NCI-H1105 treated with DMSO at 0.1 percent for 48 hours (cell line): ENCODE measurements at places on chromosomes 5 and 9.

DNA sequence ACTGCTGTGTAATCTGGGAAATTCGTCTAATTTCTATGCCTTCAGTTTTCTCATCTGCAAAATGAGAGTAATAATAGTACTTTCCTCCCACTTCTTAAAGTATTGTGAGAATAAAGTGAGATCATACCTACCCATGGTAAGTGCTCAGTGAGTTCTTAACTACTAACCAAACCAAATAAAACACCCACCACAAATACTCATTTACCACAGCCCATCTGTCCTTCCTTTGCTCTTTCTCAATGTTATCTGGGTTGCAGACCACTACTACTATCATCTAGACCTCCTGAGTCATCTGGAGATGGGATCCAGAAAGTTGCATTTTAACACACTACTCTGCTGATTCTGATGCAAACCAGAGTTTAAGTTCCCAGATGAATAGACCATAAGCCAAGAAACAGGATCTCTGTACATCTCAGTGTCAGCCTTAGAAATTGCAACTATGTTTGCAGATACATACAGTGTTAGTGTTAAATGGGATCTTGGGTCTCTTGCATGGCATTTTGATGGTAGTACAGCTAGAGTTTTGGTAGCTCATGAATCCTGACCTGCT, 105.4 kb upstream of the ATP10B start:
- no peak for DNase-seq

- no peak for DNase-seq
These were observed 27.3 kb upstream of the ADAMTS6 start for GRCh38 chr5:65508978-65509377.

- DNase-seq = no peak
These were observed 16.3 kb downstream of the NMRK1 start for GRCh38 chr9:75071530-75072122.

- DNase-seq = peak; percentile 30
These were observed 379.5 kb downstream of the CDH18 start for GRCh38 chr5:19608444-19609002.

DNA sequence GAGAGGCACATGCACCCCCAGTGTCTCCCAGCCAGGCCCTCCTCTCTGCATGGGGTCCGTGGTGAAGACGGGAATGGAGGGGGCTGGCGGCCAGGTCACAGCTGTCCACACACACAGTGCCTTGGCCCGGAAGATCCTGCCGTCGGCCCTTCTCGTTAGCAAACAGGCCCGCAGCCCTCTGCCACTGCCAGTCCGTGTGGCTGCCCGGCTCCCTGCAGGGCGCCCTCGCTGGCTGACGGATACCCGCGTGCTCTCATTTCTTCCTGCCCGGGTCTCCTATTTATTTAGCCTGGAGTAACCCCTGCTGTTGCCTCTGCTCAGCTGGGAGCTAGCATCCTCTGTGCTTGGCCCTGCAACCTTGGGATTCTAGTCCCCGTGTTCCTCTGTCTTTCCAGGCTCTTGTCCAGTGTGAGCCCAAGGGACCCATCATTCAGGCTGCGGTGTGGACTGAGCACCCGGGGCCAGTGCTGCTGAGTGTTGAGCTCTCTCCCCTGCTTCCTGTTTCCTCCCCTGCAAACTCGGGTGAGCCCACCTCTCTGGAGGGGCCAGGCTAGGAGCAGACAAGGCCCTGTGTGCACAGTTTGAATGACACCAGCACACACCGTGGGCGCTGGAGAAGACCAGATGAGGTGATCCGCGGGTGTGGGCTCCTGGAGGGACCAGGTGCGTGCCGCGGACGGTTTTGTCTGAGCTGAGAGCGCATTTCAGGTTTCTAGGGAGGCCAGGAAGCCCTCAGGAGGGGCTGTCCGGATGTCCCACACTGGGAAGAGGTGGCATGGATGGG, 14.6 kb upstream of the RNU6ATAC start:
- DNase-seq = no peak

DNA sequence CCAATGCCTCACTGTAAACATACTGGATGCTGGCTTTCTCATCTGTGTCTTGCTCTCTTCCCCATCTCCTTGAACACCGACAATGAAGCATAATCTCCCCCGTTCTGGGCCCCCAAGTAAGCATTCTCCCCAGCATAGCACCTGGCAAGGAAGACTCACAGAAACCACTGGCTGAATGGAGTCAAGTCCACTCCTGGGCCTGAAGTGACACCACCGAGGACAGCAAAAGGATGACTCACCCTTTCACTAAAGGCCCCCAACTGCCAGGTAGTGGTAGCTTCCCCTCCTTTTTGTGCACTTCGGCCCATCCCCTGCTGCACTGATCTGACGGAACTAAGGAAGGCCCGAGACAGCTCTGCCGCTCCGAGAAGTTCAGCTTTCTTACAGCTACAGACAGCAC, 9.4 kb downstream of the VDAC1 start:
- DNase-seq = no peak

DNA sequence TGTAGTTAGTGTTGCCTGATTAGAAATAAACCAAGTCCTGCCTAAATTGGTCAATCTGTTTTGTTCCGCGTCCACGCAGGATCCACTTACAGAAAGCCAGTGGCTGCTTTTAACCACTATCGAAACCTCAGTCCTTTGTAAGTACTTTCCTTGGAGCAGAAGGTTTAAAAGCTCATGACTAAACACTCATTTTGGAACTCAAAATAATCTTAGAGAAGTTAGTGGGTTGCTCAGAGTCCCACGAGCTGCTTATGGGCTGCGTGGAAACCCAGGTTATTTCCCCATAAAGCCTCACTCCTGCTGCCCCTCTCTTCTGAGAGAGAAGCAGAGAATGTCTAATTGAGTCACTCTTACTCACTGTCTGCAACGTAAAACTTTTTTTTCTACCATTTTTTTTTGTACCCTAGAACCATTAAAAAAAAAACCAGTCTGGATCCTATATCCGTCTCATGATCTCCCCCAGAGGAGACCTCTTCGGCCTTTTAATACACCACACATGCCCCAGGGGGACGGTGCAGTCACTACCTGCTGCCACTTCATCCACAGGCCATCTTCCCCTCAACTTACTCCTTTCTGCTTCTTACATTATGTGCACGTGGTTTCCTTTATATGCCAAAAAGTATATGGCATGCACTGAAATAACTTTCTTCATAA, 7.6 kb downstream of the BASP1 start:
- DNase-seq = no peak

GRCh38 chr9:128404560-128404959, 16.1 kb upstream of the CERCAM start:
- no peak for DNase-seq

DNA sequence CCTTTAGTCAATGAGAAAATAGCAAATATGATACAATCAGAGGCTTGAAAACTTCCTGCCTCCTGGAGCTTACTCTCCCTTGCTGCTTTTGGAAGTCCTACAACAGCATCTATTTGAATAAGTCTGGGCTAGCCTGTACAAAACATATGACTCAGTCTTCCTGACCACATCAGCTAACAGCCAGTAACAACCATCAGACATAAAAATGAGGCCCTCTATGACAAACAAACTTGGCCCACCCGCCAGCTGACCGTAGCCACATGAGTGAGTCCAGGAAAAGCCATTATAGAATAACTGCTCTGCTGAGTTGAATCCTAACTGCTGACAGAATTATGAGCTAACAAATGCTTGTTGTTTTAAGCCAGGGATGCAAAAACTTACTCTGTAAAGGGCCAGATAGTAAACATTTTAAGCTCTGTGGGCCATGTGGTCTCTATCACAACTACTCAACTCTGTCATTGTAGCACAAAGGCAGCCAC, 347.6 kb downstream of the PTPRD start:
- no peak for DNase-seq

GRCh38 chr9:83023151-83023550, 39.8 kb downstream of the RASEF start:
- DNase-seq = no peak

- DNase-seq = peak; percentile 85
These were observed 1.7 kb upstream of the ARRDC3 start for GRCh38 chr5:91384671-91385430.

- no peak for DNase-seq
These were observed 8.1 kb upstream of the HAVCR1 start for GRCh38 chr5:157067005-157067404.

GRCh38 chr9:13295556-13295955, 16.1 kb upstream of the MPDZ start:
- DNase-seq = no peak

GRCh38 chr5:88540471-88541115, 271.9 kb upstream of the TMEM161B start:
- no peak for DNase-seq

- DNase-seq = no peak
These were observed 65.5 kb upstream of the PCSK5 start for GRCh38 chr9:75824816-75825568.

DNA sequence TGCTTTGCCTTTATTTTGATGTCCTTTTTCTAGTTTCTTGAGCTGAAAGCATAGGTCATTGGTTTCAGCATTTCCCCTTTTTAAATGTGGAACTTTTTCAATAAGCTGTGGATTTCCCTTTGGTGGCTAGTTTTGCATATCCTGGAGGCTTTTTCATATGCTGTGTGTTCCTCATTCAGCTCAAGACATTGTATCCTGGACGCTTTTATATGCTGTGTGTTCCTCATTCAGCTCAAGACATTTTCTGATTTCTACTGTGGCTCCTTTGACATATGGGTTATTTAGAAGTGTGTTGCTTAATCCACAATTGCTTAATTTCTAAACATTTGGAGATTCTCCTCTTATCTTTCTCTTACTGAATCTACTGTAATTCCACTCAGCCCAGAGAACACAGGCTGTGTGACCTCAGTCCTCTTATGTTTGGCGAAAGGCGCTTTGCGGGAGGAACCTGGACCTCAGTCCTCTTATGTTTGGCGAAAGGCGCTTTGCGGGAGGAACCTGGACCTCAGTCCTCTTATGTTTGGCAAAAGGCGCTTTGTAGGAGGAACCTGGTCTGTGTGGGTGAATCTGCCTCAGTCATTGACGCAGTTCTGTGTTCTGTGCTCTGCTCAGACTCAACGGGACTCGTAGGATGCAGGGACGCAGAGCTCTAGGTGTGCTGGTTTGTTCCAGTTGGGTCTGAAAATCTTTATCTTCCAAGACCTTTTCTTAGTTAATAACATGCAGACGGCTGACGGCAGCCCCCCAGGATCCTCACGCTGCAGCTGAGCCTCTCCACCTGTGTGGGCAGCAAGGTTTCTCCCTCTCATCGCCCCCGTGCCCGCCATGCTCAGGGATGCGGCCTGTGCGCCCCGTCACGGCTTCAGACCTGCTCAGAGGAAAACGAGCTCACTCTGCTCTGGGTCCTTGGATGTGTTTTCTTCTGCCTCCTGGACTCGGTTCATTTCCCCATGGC, 6.0 kb upstream of the SLC9A3 start:
- DNase-seq = no peak

GRCh38 chr5:58940446-58940845, 357.6 kb downstream of the RAB3C start:
- DNase-seq = no peak

- DNase-seq = no peak
These were observed 12.1 kb upstream of the HAUS6 start for GRCh38 chr9:19114680-19115270.

- no peak for DNase-seq
These were observed 17.8 kb downstream of the ENTREP1 start for GRCh38 chr9:69342769-69343168.

- DNase-seq = no peak
These were observed 3.0 kb downstream of the MED22 start for GRCh38 chr9:133344979-133345378.

DNA sequence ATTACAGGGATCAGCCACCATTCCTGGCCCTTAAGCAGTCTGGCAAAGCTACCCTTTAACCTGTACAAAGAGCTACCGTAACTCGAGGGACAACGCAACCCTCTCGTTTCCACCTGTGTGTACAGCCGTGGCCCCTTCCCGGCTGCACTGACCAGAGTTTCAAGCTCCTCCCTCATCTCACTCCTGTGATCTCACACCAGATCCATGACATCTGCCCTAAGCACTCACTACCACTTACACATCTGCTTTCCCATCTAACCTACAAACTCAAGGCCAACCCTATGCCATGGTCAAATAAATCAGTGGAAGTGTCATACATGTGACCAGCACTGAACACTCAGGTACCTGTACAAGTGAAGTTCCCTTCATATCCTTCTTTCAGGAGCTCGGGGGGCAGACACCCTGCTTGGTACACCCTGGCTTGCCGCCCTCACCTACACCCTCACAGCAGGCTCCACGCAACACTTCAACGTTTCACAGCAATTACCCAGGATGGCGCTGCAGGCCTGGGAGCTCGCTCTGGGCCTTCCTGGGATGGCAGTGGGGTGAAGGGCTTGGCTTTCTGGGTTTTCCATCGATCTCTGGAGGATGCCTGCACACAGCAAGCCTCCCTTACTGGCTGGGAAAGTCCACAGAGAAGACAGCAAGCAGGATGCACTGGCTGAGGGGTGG, 61.7 kb downstream of the PRRT1B start:
- no peak for DNase-seq

- DNase-seq = no peak
These were observed 643.6 kb upstream of the RORB start for GRCh38 chr9:73853549-73853948.

GRCh38 chr5:133698259-133698554, 85.9 kb upstream of the FSTL4 start:
- DNase-seq = no peak

DNA sequence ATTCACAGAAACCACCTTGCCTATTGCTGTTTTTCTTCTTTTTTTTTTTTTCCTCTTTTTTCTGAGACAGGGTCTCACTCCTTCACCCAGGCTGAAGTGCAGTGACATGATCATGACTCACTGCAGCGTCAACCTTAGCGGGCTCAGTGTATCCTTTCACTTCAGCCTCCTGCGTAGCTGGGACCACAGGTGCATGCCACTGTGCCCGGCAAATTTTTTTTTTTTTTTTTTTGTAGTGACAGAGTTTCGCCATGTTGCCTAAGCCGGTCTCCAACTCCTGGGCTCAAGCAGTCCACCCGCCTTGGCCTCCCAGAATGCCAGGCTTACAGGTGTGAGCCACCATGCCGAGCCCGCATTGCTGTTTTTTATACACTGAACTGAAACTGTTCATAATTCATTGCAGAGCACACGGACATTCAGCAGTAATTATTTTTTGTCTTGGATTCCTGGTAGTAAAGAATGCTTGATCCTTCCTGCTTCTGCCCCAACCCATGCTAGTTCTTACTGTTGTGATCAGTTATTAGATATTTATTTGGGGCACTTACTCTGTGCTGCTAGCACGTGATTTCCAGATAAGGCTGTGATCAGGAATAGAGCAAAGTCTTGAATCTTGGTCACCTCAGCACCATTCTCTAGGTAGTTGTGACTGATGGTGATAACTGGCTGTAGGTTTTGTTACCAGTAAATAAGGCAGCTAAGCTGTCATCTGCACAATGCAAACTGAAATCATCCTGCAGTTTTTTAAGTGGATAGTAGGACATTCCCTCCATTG, 14.0 kb downstream of the MAP3K1 start:
- DNase-seq = no peak

- DNase-seq = no peak
These were observed 18.1 kb upstream of the RGMB start for GRCh38 chr5:98755406-98755805.

GRCh38 chr5:167810573-167810972, 480.9 kb upstream of the WWC1 start:
- no peak for DNase-seq

- no peak for DNase-seq
These were observed 116.7 kb upstream of the SLIT3 start for GRCh38 chr5:169417676-169418075.

GRCh38 chr5:22431406-22431805, 421.7 kb downstream of the CDH12 start:
- DNase-seq = no peak
